Heart left ventricle (tissue), 16 donors: ENCODE measurements at places on chromosomes 16 and 17. TPM values are rescaled to one million over a fixed set of nuclear protein-coding genes. Genes with fewer than 3 reads are reported as not detected.

TP53TG3B gene
- total RNA-seq: not detected

CHST5 gene
- total RNA-seq: not detected

CACNG3 gene
- not detected for total RNA-seq

- peaks cover 50% of the 10 kb centered on the region for H3K36me3 ChIP-seq
- H3K4me1 ChIP-seq: no peaks in the 10 kb centered on the region
- H3K27me3 ChIP-seq: no peaks in the 10 kb centered on the region
- no peak for DNase-seq
- no peak overlapping the region for H3K4me3 ChIP-seq
These were observed 109.6 kb downstream of the CLEC16A start for GRCh38 chr16:11053916-11054460.

AANAT gene
- not detected for total RNA-seq

PHF23 gene
- total RNA-seq: 23.0 TPM

GRCh38 chr17:8226536-8227237, 16.3 kb upstream of the AURKB start:
- peaks cover under 1% of the 10 kb centered on the region for H3K36me3 ChIP-seq
- H3K27me3 ChIP-seq: no peaks in the 10 kb centered on the region
- peak; percentile 69 for DNase-seq
- H3K4me3 ChIP-seq: peak overlapping the region; percentile 55
- H3K27ac ChIP-seq: peak overlapping the region; percentile 54

TNFRSF17 gene
- not detected for total RNA-seq

PPP1R27 gene
- not detected for total RNA-seq

GRCh38 chr17:40437095-40437732, 6.0 kb upstream of the IGFBP4 start:
- no peak overlapping the region for H3K27ac ChIP-seq
- no peaks in the 10 kb centered on the region for H3K27me3 ChIP-seq
- DNase-seq: no peak
- H3K4me1 ChIP-seq: peaks cover 32% of the 10 kb centered on the region
- H3K4me3 ChIP-seq: no peak overlapping the region

- DNase-seq: no peak
- no peaks in the 10 kb centered on the region for H3K4me1 ChIP-seq
- H3K4me3 ChIP-seq: no peak overlapping the region
- H3K36me3 ChIP-seq: no peaks in the 10 kb centered on the region
- H3K27me3 ChIP-seq: no peaks in the 10 kb centered on the region
These were observed 12.4 kb upstream of the SUPT4H1 start for GRCh38 chr17:58364270-58364942.

KCNG4 gene
- not detected for total RNA-seq

DNA sequence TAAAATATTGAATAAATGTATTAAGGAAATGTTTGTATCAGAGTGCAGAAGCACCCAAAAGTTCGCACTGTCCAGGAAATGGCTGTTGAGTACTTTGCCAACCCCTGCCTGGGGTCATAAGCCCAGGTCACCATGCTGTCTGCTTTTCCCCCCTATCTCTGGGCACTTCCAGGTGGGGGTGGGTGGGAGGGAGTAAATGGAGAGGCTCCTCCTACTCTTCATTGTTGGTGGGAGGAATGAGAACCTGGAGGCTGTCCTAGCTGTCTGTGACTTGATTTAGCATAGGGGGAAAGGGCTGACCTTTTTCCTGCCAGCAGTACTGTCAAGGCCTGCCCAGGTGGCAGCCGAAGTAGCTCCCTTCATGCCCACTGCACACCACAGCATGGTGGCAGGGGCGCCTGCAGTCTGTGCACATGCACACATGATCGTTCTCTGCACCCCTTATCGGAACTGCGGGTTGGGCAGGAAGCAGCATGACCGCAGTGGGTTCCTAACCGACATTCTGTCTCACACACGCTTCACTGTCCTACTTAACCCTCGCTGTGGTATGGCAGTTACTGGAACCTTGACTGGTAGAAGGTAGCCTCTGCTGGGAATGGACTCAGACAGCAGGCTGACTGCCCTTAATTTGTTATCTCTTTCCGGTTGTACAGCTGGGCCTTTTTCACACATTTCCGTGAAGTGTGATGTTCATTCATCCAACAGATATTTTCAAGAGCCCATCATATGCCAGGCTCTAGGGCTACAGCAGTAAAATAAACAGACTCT, 41.5 kb downstream of the LDHD start:
- no peak overlapping the region for H3K4me3 ChIP-seq
- no peaks in the 10 kb centered on the region for H3K36me3 ChIP-seq
- DNase-seq: peak; percentile 72
- H3K4me1 ChIP-seq: peaks cover 2% of the 10 kb centered on the region

CACNG1 gene
- not detected for total RNA-seq

- no peak overlapping the region for H3K4me3 ChIP-seq
- DNase-seq: peak; percentile 28
- peaks cover 4% of the 10 kb centered on the region for H3K4me1 ChIP-seq
- no peaks in the 10 kb centered on the region for H3K36me3 ChIP-seq
- H3K27ac ChIP-seq: no peak overlapping the region
These were observed 341.7 kb downstream of the C16orf95 start for GRCh38 chr16:86975445-86975844.

- DNase-seq: peak; percentile 8
- H3K4me3 ChIP-seq: no peak overlapping the region
- H3K27me3 ChIP-seq: peaks cover 16% of the 10 kb centered on the region
These were observed 4.7 kb upstream of the NEUROD2 start for GRCh38 chr17:39612291-39612894.

DNA sequence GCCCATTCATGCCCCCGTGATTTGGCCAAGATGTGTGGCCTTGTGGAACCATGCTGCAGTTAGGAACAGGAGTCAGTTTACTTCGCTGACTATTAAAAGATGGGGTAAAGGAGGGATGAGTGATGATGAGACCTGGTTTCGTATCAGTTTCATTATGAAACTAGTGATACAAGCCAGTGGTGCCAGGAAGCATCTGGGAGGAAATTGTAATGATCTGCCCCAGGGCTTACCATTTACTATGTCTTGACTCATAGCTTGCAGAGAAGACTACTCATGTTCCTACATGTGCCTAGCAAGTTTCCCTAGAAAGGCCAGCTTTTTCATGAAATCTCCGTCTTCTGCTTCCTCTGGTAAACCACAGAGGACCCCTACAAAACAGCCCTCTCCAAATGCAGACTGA, 23.2 kb downstream of the CDH3 start:
- no peaks in the 10 kb centered on the region for H3K4me1 ChIP-seq
- H3K36me3 ChIP-seq: no peaks in the 10 kb centered on the region
- no peaks in the 10 kb centered on the region for H3K27me3 ChIP-seq
- H3K4me3 ChIP-seq: no peak overlapping the region
- no peak overlapping the region for H3K27ac ChIP-seq

XAF1 gene
- total RNA-seq: 23.9 TPM

GRCh38 chr17:81160306-81160705, 5.0 kb upstream of the PVALEF start:
- no peak for DNase-seq
- H3K4me1 ChIP-seq: peaks cover 15% of the 10 kb centered on the region
- H3K27ac ChIP-seq: no peak overlapping the region
- H3K27me3 ChIP-seq: peaks cover under 1% of the 10 kb centered on the region
- H3K4me3 ChIP-seq: peak overlapping the region; percentile 48

- H3K27ac ChIP-seq: peak within 1 kb of the TSS; percentile 89
- DNase-seq: peak; percentile 76
- no peaks in the 10 kb centered on the region for H3K27me3 ChIP-seq
- peaks cover 16% of the 10 kb centered on the region for H3K4me1 ChIP-seq
- peak within 1 kb of the TSS; percentile 77 for H3K4me3 ChIP-seq
- no peaks in the 10 kb centered on the region for H3K36me3 ChIP-seq
These were observed at the start of gene AMFR for GRCh38 chr16:56425439-56425832. Gene AMFR (minus strand): TSS chr16:56425545. CDS start chr16:56425327, 218 bp downstream.

DNA sequence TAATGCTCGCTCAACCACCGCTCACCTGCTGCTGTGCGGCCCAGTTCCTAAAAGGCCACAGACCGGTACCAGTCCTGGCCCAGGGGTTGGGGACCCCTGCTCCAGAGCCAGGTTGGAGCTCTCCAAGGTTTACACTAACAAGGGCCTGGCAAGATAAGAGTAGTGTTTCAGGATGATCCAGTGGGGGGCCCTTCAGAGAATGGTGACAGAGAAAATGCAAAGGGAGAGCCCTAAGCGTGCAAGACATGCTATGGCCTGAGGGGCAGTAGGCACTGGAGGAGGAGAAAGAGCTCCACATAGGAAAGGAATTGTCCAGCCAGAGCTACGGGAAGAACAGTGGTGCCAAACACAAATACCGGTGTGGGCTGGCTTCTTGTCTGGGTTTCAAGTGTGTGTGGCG, 233.4 kb downstream of the STX8 start:
- H3K4me1 ChIP-seq: no peaks in the 10 kb centered on the region
- no peaks in the 10 kb centered on the region for H3K36me3 ChIP-seq
- H3K4me3 ChIP-seq: no peak overlapping the region
- DNase-seq: no peak
- H3K27ac ChIP-seq: no peak overlapping the region

DNA sequence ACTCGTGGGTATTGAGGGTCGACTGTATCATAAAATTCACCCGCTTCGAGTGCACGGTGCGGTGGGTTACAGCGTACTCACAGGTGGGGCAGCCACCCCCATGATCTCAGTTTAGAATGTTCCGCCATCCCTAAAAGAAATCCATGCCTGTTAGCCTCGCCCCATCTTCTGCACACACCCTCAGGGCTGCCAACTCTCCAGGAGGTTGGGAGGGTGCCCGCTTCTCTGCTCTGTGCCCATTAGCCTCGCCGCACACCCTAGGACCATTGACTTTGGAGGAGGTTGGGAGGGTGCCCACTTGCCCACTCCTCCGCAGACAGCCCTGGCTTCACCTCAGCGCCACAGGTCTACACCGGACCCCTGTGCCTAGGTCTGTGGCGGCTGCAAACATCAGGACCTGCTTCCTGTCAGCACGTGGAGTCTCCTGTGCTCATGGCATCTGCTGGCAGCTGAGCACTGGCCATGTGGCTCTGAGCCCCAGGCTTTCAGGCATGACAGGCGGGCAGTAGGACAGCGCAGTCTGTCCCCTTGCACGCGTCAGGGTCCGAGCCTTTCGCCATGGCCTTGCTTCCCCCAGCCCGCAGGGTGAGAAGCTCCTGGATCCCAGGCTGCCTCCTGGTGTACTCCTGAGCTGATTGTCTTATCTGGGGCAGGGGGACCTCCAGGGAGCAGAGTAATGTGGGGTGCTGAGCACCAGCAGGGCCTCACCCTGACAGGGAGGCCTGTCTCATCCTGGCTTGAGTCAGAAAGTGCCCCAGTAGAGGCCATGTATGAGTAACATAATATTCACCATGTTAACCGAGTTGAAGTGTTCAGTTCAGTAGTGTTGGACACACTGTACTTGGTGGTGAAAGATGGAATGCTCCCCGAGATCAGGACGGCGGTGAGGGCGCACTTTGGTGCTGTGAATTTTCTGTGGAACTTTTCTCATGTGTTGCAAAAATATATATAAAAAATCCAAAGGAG, 21.9 kb downstream of the NME3 start:
- no peak overlapping the region for H3K4me3 ChIP-seq
- H3K36me3 ChIP-seq: no peaks in the 10 kb centered on the region
- no peak overlapping the region for H3K27ac ChIP-seq
- no peaks in the 10 kb centered on the region for H3K27me3 ChIP-seq

KRT33A gene
- not detected for total RNA-seq

DNA sequence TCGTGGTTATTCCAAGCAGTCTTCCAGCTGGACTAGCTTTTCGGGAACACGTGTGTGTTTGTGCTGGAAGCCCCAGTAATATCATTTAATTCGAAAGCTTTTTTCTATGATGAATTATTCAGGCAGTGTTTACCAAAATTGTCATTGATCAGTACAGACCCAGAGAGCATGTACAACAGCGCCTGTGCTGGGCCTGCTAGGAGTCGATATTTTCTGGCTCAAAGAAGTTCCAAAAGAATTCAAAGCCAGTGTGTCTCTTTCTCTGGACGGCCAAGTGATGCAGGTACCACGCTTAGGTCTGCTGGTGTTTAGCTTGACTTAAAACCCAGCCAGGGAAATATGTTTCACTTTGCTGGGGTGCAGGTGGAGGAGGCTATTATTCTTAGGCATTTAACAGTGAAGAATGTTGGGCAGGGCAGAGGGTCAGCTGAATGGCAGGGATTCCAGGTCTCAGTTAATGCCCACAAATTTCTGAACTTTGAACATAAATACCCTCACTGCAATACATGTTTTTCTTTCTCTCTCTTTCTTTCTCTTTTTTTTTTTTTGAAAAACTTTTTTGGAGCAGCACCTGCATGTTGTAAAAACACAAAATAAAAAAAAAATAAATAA, 401.3 kb downstream of the WWOX start:
- no peak for DNase-seq
- H3K4me1 ChIP-seq: peaks cover 5% of the 10 kb centered on the region
- H3K27ac ChIP-seq: no peak overlapping the region
- no peaks in the 10 kb centered on the region for H3K27me3 ChIP-seq
- no peaks in the 10 kb centered on the region for H3K36me3 ChIP-seq
- H3K4me3 ChIP-seq: no peak overlapping the region

TAF1C gene
- 19.7 TPM for total RNA-seq

TMEM238L gene
- total RNA-seq: not detected

NHLRC4 gene
- 0.67 TPM for total RNA-seq

GRCh38 chr17:17142556-17142955, 63.6 kb downstream of the PLD6 start:
- no peak for DNase-seq
- H3K27me3 ChIP-seq: no peaks in the 10 kb centered on the region
- H3K4me1 ChIP-seq: no peaks in the 10 kb centered on the region
- peaks cover 84% of the 10 kb centered on the region for H3K36me3 ChIP-seq

C17orf50 gene
- not detected for total RNA-seq

DNA sequence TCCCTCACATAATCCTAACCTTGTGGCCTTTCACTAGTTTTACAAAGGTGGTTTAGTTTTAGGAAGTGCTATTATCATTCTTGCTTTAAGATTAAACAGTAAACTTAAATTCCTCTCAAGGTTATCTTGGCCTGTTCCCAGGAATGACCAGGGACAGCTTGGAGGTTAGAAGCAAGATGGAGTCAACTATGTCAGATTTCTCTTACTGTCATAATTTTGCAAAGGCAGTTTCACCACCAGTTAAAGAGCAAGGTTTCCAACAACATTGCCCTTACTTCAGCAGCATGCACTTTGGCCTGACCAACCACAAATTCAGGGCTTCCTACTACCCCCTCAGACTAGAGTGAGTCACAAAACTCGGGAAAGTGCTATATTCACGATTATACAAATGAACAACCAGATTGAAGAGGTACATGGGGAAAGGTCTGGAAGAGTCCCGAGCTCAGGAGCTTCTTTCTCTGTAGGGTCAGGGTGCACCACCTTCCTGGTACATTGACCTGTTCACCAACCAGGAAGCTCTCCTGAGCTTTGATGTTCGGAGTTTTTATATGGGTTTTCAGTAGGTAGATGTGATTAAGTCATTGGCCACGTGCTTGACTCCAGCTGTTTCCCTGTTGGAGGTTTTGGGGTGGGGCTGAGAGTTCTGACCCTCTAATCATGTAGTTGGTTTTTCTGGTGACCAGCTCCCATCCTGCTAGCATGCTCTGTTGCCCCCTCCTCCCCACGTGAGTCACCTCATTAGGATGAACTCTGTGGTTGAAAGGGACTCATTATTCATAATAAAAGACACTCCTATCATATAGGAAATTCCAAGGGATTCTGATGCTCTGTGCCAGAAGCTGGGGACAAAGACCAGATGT, 19.4 kb downstream of the RHOT1 start:
- no peaks in the 10 kb centered on the region for H3K4me1 ChIP-seq
- peaks cover 24% of the 10 kb centered on the region for H3K36me3 ChIP-seq
- no peak overlapping the region for H3K27ac ChIP-seq
- no peak overlapping the region for H3K4me3 ChIP-seq
- no peaks in the 10 kb centered on the region for H3K27me3 ChIP-seq
